C1 segment of cervical spinal cord (tissue), 14 donors: ENCODE measurements at places on chromosomes 1 and 21.

- DNase-seq = no peak
These were observed 2.9 kb upstream of the EFNA1 start for GRCh38 chr1:155124503-155125463.

DNA sequence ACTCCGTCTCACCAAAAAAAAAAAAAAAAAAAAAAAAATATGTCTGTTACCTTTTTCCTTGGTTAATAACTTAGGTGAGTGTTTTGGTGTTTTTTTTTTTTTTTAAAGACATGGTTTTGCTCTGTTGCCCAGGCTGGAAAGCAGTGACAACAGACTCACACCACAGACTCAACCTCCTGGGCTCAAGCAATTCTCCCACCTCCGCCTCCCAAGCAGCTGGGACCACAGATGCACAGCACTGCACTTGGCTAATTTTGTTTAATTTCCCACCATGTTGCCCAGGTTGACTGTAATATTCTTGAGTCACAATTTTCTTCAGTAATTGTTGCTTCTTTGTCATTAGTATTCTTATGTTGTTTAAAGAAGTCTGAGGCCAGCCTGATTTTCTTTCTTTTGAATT, 149.2 kb upstream of the SYT6 start:
- no peak for DNase-seq

GRCh38 chr1:84374991-84375696, 23.1 kb upstream of the DNASE2B start:
- DNase-seq = no peak

GRCh38 chr1:10529765-10530164, 55.0 kb downstream of the PEX14 start:
- DNase-seq = no peak

DNA sequence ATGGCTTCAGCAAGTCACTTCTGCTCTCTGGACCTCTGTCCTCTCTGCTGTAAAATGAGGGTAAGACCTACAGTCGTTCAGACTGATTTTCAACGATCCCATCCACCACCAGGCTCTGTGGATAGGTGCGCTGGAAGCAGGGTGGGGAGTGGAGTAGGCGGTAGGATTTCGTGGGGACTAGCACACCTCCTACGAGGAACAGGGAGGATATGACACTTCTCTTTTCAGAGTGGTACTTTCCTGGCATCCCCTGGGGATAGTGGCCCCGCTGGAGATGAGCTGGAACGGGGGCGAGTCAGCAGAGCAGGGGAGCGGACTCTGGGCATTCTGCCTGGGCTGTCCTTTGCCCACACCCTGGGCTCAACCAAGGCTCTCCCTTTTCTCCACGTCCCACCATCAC, 17.7 kb downstream of the ETNK2 start:
- no peak for DNase-seq

- DNase-seq = no peak
These were observed 97.7 kb downstream of the TMEM53 start for GRCh38 chr1:44576456-44577150.

GRCh38 chr1:247429496-247429895, 13.5 kb downstream of the NLRP3 start:
- no peak for DNase-seq

DNA sequence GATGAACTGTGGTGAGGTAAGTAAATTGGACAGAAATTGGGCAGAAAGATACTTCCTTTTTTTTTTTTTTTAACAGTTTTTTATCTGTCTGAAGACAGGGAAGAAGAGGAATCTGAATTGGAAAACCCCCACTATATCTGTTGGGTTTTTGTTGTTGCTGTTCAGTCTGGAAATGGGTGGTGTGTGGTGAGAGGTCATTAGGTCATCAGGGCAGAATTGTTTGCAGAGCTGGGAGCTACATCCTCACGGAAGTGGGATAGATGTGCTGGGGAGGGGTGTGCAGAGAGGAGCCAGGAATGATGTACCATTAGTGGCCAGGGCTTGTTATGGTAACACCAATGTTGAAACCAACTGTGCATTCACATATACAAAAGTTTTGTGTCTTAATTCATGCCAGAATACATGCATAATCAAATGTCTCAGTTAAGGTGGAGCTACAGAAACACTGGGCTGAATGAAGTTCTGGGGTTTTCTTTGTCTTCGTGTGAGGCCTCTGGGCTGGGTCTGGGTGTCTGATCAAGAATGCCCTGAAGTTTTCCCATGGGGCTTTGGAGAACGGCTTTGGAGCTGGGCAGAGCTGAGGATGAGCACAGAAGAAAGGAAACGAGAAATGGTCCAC, 12.4 kb downstream of the USP25 start:
- no peak for DNase-seq

DNA sequence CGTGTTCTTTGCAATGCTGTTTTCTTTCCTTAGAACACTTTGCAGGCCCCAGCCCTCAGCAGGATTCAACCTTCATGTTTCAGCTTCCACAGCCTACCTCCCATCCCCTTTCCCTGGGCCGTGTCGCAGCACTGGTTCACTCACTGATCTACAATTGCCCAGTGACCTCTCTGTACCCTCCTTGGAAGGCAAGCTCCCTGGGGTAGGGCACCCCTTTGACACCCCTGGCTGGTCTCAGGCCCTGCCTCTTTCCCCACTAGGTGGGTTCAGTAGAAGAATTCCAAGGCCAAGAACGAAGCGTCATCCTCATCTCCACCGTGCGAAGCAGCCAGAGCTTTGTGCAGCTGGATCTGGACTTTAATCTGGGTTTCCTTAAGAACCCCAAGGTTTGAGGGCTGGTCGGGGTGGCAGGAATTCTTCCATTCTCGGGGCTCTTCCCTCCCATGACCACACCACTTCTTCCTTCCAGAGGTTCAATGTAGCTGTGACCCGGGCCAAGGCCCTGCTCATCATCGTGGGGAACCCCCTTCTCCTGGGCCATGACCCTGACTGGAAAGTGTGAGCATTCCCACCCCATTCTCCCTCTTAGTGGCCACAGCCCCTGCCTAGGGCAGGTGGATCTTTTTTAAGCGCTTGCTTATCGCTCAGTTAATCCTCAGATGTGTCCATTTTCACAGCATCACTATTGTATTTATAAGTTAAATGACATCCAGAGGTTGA, 7.3 kb downstream of the RHOC start:
- no peak for DNase-seq

DNA sequence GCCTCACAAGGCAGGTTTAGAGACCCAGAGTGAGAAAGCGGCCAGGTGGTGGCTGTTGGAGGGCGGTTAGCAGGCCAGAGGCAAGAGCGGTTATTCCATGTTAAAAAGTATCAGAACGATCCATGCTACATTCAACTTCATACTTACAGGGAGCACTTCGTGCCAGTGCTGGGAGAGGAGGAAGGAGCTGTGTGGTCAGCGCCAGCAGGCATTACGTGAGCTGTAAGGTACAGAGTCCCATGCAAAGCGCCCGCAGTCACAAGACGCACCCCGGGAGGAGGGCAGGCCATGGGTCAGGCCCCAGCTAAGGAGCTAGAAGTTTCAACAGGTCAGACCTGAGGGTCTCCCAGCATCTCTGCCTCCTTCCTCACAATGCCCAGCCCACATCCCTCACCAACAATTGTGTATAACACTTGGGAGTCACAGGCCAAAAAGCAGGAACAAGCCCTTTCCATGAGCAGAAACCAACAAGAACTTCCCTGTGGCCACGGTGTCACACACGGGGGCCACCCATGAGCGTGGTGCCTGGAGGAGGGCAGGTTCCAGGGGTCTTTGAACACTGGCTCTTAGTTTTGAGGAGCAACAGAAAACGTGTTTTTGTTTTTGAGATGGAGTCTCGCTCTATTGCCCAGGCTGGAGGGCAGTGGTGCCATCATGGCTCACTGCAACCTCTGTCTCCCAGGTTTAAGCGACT, 21.8 kb upstream of the GPR153 start:
- no peak for DNase-seq

DNA sequence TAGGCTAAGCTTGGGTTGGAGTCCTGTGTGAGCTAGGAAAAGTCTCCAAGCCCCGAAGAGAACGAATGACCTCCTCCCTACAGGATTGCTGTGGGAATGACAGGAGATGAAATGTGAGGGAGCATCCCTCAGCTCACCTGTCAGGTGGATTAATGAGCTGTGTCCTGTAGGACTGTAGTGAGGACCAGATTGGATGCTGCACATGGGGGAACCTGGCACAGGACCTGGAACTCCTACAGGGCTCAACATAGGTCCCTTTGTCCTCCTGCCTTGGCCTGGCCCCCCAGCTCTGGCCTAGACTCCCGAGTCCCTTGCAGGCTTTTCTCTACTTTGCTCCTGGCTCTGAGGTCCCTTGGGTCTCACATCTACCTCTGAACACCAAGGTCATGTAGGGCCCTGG, 155.7 kb downstream of the PTPRU start:
- no peak for DNase-seq

- no peak for DNase-seq
These were observed 28.3 kb downstream of the TLCD4 start for GRCh38 chr1:95145493-95145892.

- no peak for DNase-seq
These were observed 791 bp upstream of the PIK3R3 start for GRCh38 chr1:46133181-46133658.

GRCh38 chr1:67956116-67956515, 94.3 kb downstream of the DIRAS3 start:
- DNase-seq = no peak

DNA sequence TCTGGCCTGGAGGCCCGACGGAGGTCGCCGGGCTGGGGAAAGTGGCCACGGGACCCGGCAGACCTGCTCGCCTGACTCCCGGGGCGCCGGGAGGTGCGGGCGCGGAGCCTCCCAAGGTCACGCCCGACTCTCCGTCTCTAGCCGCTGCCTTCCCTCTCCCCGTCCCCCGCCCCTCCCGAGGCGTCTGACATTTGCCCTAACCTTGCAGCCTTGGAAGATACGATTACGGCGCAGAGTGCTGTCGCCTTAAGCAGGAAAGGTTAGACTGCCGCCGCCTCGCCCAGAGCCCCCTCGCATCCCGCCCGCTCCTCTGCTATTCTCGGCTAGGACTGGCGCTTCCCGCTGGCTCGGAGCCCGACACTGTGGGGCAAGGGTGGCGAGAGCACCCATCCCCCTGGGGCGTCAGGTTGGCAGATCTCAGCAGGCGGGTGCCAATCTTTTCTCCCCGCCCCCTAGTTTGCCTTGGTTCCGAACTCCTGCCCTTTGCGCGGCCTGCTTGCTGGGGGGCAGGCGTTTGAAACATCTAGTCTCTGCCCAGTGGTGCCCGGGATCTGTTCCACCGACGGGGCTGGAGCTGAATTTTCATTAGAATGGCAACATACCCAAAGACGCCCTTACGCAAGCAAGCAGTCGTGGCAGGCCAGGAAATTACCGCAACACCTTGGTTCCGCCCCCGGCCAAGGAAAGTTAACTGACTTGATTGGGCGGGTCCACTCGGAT, 835 bp downstream of the PGM1 start:
- peak; percentile 45 for DNase-seq

- DNase-seq = no peak
These were observed 101.3 kb upstream of the ESRRG start for GRCh38 chr1:216824511-216824910.

DNA sequence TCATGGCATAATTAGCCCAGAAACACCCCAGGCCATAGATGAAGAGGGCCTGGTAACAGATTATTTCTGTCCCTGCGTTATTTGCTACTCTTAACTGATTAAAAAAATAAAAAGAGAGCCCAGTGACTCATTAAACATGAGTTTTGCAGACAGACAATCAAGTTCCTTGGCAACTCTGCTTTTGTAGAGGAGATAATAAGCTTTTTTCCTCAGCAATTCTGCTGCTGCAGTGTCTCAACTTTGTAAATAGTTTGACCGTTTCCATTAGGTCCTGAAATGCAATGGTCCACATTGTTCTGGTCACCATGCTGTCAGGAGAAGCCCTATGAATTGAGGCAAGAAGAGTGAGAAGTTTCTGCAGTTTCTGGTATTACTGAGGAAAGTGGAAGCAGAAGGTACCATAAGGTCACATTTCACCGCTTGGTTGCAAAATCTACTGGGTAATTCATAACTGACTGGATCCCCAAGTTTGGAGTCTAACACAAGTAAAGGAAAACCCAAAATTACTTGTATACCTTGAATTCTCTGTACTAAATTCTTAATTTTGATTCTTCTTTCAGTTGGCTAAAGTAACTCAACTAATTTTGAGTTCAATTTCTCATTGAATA, 139.5 kb downstream of the ZZZ3 start:
- no peak for DNase-seq

DNA sequence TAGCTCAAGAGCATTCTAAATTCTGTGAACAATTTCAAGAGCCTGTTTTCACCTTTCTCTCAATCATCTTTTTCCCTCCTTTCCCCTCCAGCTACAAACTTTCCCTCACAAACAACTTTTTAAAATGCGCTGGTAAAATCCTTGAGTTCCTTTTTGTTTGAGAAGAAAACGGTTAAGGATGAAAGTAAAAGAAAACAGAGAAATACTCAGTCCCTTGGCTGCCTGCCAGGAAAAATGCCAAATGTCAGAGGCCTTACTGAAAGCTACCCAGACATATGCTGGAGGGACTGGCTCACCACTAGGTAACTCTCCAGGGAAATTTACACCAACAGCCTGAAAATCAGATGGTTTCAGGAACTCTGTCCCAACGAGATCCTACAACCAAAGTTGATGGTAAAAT, 11.0 kb upstream of the SERBP1 start:
- DNase-seq = no peak

- no peak for DNase-seq
These were observed 101.4 kb downstream of the BEND5 start for GRCh38 chr1:48675251-48675650.

GRCh38 chr1:95116580-95117206, 462 bp upstream of the TLCD4 start:
- no peak for DNase-seq

GRCh38 chr1:230206976-230207375, 139.9 kb downstream of the GALNT2 start:
- no peak for DNase-seq

GRCh38 chr1:153985941-153986761, at the start of gene RAB13:
RAB13 (minus strand) TSS chr1:153986339; CDS start chr1:153986236, 103 bp downstream.
- peak; percentile 49 for DNase-seq

DNA sequence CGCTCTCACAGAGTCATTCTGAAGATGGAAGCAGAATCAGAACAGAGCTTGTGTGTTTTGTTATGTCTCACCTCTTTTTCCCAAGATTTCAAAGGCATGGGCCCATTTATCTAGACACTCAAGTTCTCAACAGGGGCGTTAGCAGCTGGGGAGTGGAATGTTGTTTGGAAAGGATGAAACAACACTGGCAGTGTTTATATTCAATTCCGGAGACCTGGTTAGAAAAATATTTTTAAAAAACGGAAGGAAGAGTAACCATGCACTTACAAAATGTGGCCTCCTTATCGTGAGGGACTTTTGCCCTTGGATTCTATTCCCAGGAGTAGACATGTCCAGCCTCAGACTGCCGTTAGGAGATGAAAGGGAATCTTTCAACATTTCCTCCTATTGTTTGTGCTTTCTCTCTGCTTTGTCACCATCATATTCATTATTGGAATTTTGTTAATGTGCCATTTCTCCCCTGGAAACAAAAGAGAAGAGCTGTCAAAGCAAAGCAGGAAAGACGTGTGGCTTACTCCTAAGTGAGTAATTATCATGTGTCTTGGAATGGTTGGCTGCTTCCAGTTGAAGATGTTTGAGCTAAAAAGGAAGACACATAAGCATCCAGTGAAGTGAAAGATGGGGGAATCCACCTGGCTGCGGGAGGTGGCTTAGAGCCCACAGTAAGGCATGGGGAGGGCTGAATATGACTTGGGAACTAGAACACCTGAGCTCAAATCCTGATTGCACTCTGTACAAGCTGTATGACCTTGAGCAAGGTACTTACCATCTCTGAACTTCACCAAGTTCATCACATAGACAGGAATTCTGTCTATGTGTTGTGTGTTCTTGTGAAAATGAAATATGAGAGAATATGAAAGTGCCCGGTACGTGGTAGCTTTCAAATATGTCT, 71.7 kb upstream of the JUN start:
- DNase-seq = no peak
